ENCODE measurements at places on chromosomes 5 and 9.

DNA sequence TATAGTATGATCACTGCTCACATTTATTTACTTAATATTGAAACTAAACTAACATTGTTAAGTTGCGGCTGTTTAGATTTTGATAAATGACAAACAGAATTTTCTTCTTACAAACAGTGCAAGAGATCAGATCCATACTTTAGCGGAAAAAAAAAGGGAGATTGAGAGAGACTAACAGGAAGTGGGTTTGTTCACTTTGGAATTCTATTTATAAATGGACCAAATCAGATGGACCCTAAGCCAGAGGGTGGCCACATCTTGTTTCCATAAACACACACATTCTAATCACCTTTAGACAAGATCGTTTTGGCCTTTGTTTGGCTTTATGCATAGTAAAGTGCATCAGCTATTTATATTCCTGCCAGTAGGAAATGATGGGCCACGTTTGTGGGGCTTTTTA lies 381.4 kb upstream of the CD180 start:
- DNase-seq: no peak

DNA sequence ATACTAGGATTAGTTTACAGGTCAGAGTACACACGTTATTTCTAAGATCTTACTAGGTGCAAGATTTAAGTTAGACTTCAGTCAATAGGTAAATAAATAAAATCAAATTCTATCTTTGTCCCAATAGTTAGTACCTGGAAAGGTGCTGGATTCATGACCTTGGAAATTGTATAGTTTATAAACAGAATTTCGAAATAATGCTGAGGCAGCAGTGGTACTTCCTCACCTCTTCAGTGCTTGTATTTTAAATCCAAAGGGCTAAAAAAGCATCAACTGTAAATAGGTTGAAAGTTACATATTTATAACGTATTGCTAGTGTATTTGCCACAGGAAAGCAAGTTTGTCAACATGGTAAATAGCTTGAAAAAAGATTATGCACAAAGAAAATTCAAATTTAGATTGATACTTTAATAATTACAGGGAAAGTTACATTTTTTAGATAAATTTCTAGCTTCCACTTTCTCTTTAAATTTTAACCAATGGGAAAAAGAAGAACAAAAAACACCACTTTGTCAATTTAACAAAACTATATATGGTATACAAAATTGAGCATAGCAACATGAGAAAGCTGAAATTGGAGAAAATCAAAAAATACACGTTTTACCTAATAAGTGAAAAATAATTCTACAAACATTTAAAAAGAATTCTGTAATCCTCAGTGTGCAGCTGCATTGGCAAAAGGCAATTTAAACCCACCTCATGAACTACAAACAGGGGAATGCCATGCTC lies 46.5 kb downstream of the NR3C1 start:
- no peak for DNase-seq

DNA sequence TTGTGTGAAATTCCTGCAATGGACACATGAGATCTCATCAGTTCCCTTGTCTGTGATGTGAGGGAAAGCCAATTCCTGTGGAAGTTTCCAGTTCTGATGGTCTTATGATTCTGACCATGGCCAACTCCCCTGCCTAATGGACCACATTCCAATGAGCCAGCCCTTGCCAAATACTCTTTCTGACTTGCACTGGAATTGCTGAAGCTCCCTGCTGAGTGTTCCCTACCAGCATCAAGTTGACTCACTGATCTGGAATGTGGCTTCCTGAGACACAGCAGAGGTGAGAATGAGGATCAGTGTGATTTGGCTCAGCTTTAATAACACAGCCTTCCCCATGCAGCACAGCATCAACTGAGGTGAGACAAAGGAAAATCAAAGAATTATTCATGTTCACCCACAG lies 427.8 kb downstream of the KDM4C start:
- no peak for DNase-seq

DNA sequence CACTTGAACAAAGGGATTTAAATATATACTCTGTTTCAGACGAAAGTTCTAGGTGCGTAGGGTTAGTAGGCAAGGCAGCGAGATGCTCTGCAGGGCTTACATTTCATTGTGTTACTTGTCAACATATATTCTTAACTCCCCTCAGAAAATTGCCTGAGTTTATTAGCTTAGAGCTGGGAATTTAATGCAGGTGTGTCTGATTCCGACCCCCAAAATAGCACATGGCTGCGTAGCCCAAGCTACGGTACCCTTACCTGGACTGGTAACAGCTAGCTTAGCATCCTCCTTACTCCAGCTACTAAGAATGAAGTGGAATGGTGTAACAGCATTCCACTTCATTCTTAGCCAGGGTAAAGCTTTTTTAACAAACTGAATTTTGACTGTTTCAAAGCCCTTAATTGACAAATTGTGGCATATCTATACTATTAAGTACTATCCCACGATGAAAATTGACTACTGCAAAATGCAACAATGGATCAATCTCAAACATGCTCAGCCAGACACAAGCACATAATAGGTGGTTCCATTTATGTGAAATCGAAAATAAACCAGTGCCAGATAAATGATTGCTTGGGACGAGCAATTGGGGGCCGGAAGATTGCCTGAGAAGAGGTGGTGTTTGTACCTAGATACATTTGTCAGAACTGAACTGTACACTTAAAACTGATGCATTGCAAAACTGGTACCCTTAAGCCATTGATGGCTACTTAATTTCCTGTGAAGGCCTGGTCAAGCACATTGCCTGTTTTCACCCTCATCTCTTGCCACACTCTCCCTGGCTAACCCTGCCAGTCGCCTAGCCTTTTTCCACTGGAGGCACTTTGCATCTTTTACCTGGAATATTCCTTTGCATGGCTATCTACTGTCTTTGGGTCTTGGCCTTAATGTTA lies 3.0 kb upstream of the FGF18 start:
- DNase-seq: no peak

- DNase-seq: no peak
These were observed 47.4 kb downstream of the GALNT10 start for GRCh38 chr5:154237946-154238345.

DNA sequence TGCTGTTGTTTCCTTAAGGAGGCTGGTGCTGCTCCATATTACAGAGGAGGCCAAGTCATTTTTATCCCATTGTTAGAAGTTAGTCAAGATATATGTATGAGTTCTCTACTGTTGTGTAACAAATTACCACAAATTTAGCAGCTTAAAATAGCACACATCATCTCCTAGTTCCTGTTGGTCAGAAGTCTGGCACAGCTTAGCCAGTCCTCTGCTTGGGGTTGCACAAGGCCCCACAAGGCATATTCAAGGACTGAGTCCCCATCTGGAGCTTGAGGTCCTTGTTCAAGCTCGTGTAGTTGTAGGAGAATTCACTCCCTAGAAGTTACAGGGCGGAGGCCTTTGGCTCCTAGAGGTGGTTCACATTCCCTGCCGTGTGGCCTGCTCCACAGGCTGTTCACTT lies 14.7 kb downstream of the MTAP start:
- no peak for DNase-seq
